ENCODE measurements at places on chromosomes 3 and 15.

- DNase-seq = no peak
Measured at GRCh38 chr3:60010781-60011180, 961.0 kb upstream of the CFAP20DC start.

GRCh38 chr15:70470556-70471191, 292.7 kb downstream of the UACA start:
- no peak for DNase-seq

DNA sequence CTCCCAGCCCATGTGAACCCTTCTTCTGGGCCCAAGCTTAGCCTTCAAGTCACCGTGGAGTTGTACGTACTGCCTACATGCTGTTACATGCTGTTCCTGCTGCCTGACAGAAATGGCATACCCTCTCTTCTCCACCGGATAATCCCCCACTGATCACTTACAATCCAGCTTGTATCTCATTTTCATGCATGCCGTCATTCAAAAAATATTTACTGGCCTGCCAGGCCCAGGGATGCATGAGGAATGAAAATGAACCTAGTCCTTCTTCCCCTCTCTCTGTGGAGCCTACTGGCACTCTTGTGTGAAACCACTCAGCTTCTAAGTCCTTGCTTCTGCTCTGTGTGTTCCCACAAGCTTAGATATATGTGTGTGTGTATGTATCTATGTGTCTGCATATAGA, 60.6 kb downstream of the WNT5A start:
- no peak for DNase-seq

GRCh38 chr15:26449291-26449690, 323.6 kb downstream of the GABRB3 start:
- DNase-seq = no peak

DNA sequence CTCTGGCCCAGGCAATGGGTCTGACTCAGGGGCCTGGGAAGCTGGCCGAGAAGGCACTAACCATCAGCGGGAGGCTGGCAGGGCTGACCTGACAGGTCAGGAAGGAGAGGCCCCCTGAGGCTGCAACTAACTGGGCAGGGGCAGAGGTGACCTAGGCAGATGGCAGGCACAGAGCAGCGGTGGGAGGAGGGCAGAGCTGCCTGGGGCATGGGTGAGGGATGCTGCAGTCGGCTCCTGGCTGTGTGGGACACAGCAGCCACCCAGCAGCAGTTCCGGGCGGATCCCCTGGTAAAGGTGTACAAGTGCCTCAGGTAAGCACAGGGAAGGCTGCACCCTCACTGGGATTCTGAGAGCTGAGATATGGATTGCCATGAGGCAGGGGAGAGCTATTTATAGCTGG, 236.1 kb downstream of the OCA2 start:
- no peak for DNase-seq

All from AG20443 (cell line).